ENCODE measurements at places on chromosomes 7 and 10.

DNA sequence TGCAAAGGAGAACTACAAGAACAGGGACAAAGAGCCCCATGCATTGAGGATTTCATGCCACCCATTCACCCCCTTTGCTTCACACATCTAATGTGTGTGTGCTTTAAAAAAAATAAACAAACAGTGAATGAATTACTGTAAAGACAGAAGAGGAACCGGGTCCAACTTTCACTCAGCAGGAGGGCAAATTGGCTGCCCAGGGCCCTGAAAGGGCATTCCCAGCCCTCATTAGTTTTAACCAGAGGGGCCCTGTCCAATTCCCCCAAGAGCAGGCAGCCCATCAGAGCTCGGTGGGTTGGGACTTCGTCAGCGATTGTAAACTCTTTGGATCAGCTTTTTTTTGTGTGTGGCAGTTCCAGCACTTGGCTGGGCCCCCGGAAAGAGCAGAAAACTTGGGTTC is 73.6 kb upstream of the PDZD8 start:
- no peak for DNase-seq
- no peak overlapping the region for H3K4me3 ChIP-seq
- H3K27ac ChIP-seq, result no peak overlapping the region
- no peaks in the 10 kb centered on the region for H3K36me3 ChIP-seq

GRCh38 chr7:31066516-31067130 is 14.5 kb downstream of the ADCYAP1R1 start:
- H3K4me1 ChIP-seq, result peaks cover under 1% of the 10 kb centered on the region
- H3K36me3 ChIP-seq, result no peaks in the 10 kb centered on the region
- H3K27ac ChIP-seq, result no peak overlapping the region
- peaks cover 12% of the 10 kb centered on the region for H3K27me3 ChIP-seq
- DNase-seq, result no peak

DNA sequence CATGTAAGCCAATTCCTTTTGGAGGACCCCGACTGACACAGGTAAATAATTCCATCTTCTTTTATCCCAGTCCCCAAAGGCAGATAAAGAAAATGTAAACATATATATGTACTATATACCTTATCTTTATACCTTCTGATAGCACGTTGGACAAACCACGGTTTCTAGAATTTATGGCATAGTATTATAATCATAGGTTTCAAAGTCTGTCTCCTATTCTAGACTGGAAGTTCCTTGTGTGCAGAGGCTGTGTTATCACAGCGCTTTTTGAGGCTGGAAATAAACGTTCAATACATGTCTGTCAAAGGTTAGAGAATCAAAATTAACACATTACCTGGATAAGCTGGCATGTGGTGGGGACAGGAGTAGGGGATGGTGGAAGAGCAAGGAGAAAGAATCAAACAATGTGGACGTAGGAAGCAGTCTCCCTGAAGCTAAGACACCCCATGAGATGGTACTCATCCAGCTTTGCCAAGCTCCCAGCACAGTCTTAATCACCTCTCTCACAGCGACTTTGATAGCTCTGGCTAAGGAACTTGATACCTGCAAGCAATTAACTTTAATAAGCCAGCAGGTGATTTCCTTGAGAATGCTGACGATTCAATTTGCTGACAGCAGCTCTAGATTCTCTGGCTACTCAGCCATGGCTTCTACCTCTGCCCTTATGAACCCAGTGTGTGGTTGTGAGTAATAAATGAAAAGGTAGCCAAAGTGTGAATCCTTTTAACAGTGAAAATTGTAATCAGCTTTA is 208.4 kb upstream of the LRRTM3 start:
- no peak overlapping the region for H3K27ac ChIP-seq
- DNase-seq, result no peak
- no peaks in the 10 kb centered on the region for H3K36me3 ChIP-seq

DNA sequence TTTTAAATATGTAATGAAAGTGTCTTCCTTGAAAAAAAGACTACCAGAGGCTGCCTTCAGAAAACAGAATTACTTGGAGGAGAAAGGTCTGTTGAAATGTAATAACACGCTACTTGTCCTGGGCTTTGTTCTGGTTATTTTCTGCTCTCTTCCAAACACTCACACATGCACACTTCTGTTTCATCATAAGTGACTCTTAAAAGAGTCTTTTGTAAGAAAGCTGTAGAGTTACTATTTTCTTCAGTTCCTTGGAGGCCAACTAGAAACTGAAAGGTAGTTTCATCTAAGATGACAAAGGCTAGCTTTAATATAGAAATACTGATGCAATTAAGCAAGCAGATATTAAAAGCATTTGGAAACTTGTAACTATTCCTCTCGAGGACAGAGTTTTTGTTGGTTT is 39.1 kb downstream of the TASOR2 start:
- no peaks in the 10 kb centered on the region for H3K27me3 ChIP-seq
- peaks cover 37% of the 10 kb centered on the region for H3K36me3 ChIP-seq
- H3K4me1 ChIP-seq, result no peaks in the 10 kb centered on the region

DNA sequence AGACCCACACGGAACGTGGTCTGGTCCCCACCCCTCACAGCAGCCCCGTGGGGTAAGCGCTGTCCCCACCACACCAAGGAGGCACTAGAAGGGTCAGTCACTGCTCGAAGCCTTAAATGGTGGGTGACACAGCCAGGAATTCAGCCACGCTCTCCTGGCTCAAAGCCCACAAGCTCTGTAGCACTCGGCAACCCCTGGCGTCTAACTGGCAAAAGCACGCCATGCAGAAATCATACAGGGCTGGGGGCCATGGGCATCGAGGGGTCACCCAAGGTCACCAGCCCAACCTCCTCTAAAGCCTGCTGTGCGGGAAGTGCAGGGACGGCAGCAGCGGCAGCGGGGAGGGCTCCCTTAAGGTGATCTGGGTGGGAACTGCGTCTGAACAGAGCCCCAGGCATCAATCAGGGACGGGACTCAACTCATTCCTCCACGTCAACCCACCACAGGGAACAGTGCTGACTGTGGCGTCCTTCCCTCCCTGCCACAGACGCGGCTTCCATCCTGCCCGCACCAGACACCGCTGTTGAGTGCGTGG is 7.8 kb downstream of the GPER1 start:
- no peaks in the 10 kb centered on the region for H3K27me3 ChIP-seq
- H3K27ac ChIP-seq, result peak overlapping the region; percentile 71
- H3K36me3 ChIP-seq, result peaks cover 37% of the 10 kb centered on the region
